ENCODE measurements at places on chromosomes 1 and 21.

- no peak for DNase-seq
Observed at GRCh38 chr1:100722221-100722620, 2.7 kb downstream of the VCAM1 start.

DNA sequence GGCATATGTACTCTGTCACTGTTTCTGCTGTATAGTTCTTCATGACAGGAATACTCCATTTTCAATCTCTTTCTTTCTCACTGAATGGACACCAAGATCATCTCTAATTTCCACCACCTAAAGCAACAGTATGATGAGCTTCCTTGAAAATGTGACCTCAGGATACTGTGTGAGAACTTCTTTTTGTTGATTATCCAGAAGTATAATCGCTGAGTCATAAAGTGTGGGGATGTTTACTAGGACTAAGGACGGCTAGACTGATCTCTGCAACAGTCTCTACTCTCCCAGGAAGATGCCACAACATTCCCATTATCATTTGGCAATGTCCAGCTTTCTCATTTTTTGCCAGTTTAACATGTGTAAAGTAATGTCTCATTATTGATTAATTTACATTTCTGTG lies 70.3 kb downstream of the TNFSF18 start:
- peak; percentile 93 for DNase-seq

DNA sequence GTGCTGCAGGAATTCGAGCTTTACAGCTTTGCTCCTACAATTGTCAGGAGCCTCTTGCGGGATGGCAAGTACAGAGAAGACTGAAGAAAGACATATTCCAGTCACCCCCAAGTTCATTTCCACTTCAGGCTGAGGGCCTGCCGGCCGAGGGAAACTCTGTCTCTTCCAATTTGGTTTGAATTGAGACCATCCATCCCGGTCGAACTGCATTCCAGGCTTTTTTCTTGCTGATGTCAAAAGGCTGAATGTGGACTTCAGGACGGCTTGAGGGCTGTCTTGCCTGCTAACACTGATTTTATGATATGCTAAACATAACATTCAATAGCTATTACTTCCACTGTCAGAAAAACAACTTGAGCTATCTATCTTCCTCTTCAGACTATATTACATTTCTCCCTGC lies 79.8 kb upstream of the PLXNA2 start:
- DNase-seq: no peak

GRCh38 chr1:6054596-6054995 lies 8.9 kb downstream of the KCNAB2 start:
- DNase-seq: no peak

- DNase-seq: no peak
Observed at GRCh38 chr1:26005434-26006105, 7.7 kb upstream of the PAFAH2 start.

DNA sequence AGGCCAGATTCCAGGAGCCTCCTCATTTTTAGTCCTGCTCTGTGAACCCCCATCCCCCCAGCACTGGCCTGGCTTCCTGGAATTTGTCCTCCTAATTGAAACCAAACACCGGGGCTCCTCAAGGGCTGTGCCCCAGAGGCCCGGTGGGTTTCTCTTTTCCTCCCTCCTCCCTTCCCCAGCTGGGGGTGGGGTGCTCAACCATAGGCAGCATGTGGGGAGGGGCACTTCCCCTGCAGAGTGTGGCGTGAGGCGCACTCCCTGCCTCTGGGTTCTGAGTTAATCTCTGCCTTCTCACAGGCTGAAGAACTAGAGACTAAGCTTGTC lies 67.5 kb upstream of the ACOT11 start:
- no peak for DNase-seq

- peak; percentile 4 for DNase-seq
Observed at GRCh38 chr1:11448373-11449099, 30.4 kb upstream of the DISP3 start.

DNA sequence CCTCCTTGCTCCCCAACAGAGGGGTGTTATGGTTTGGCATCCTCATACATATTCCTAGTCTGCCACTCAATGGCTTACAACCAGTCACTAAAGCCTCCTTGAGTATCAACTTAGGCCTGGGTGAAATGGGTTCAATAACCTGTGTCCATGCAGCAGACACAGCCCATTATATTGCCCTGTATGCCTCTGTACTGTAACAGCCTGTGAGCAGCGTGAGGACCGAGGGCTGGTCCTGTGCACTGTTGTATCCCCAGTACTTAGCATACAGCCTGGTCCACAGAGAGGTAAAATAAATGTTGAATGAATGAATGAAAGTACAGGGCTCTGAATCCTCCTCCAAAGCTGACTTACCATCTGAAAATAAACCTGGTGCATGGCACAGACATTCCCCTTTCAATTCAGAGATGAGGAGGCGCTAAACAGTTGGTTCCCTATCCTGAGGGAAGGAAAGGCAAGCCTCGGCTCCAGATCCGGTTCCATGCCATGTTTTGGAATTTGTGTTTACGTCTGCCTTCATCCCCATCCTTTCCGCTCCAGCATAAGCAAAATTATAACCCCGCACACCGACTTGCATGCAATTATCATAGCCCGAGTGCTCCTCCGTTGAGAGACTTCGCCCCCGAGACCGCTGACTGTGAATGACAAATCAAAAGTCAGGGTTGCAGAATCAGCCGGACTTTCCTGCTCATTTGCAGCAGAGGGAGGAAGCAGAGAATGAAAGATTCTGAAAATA lies 45.0 kb upstream of the DNAJC6 start:
- peak; percentile 63 for DNase-seq

Data from fibroblast of mammary gland (primary cell).